ENCODE measurements at places on chromosomes 11 and 22. TPM values are rescaled to one million over a fixed set of nuclear protein-coding genes. Genes with fewer than 3 reads are reported as not detected.

DNA sequence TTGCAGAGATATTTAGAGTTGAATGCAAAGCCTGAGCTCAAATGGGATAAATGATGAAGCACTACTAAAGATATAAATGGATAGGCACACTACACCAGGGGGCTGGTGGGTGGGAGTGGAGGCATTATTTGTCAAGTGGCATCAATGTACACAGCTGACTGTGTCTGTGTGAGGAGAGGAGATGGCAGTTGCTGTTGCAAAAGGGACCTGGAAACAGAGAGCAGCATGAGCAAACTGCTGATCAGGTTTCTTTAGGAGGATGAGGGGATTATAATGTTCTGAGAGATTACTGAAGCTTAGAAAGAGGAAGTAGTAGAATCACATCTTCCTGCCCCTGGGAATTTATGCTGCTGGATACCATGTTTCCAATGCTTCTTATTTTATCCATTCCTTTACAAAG, 39.4 kb upstream of the LIN7C start:
- DNase-seq: no peak

DNA sequence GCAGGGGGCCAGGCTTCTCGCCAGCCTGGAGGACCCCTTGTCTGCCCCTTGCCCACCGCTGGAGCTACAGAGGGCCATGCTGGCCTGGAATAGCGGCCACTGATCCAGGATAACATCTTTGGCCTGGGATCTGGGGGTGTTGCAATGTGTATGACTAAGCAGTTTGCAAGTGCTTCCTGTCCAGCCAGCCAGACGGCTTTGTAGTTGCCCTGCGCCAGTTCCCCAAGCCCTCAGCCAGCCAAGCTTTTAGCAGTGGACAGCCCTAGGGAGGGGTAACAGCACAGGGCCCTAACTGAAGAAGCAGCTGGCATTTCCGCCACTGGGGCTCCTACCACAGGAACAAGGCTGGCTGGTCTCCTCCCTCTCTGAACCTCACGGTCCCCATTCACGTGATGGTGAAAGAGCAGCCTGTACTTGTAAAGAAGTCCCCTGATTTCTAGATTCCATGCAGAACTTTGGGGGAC, 32.1 kb downstream of the UQCR10 start:
- DNase-seq: peak; percentile 94

MIAT gene
- total RNA-seq: 0.30 TPM

DNA sequence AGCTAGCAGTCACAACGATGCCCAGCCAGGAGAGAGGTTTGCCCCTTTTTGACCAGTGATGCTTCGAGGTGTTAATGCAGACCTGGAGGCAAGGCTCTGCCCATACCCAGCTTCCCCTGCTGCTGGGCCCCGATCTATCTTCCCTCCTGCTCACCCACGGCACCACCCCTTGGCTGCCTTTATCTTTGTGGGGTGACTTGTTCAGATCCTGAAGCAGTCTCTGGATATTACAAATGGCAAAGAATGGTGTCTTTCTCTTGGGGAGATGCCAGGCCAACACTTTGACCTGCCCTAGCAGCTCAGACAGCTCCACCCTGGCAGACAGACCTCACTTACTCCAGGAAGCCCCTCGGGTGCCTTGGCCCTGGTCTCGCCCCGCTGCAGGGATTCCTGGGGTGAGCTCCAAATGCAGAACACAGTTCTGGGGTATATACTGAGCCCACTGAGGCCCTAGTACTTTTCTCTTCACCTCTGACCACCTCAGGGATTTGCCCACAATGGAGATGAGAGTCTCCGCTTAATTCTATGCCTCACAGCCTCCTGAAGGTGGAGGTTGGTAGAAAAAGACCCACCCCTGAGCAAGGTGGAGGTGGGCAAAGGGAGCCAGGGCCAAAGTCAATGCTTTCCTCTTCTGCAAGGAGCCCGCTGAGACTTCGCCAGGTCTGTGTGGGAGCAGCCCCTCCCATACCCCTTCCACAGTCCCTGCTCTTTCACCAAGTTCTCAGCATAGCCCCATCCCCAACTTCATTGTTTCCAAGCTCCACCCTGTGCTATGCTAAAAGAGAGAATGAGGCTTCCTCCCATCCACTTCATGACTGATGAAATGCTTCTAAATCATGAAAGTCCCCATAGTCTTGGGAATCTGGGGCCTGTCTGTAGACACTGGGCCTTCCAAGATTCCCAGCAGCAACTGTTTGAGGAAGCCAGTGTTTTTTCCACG, 11.1 kb upstream of the ST3GAL4 start:
- no peak for DNase-seq

MB gene
- total RNA-seq: 9,981 TPM

- no peak for DNase-seq
These were observed 71.7 kb downstream of the FDX1 start for GRCh38 chr11:110501428-110501827.

GRCh38 chr11:35398881-35399280, 20.5 kb downstream of the SLC1A2 start:
- no peak for DNase-seq

- no peak for DNase-seq
These were observed 24.4 kb downstream of the FADS3 start for GRCh38 chr11:61866958-61867343.

GRCh38 chr11:31887180-31887579, 76.1 kb upstream of the PAX6 start:
- DNase-seq: no peak

- peak; percentile 89 for DNase-seq
These were observed at the start of gene SLC25A17 for GRCh38 chr22:40818747-40819598. Gene SLC25A17, minus strand, starts transcription at chr22:40819346. Its CDS starts 98 bp downstream, at chr22:40819248.

DNA sequence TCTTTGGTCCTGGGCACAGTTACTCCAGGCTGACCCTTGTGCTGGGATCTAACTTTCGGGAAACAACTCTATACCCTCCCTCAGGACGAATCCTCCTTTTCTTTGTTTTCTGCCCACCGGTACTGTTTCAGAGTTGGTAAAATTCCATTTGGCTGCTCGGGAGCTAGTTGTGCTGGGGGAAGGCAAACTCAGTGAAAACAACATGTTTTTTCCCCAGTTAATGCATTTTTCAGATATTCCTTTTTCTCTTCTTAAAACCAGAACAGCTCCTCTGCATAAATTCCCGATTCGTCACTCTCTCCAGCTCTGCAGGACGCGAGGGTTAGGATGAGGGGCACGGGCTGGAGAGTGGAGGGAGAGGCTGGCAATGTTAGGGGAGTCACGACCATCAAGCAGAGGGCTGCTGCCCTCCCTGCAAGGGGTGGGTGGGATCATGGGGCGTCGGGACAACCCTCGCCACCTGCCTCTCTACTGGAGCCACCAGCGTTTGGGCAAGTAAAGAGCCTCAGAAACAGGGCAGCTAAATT, 31.3 kb downstream of the LRRC10B start:
- no peak for DNase-seq

BET1L gene
- 27.7 TPM for total RNA-seq

DNA sequence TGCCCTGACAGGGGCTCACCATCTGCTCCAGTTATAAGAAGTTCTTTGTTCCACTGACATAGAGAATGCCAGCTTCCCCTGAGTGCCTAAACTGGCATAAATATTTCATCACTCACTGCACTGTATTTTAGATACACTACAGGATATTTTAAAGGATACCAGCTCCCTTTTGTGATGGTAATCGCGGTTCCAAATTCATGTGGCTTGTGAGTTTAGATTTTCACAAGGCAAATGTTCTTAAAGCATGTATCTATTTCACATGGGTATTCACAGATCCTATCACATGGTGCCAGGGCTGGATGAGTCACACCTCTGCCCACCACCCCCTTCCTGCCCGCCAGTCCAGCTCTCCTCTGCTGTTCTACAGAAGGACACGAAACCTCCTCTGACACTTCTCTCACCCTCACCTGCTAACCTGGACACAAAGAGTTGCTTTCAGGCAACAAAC, 105.5 kb downstream of the KCNC1 start:
- DNase-seq: peak; percentile 79

Measured in psoas muscle (tissue), 8 donors.